GM23338 (cell line): ENCODE measurements at places on chromosomes 3 and 15.

GRCh38 chr3:132900481-132900880 is 137.7 kb upstream of the TMEM108 start:
- DNase-seq: no peak

DNA sequence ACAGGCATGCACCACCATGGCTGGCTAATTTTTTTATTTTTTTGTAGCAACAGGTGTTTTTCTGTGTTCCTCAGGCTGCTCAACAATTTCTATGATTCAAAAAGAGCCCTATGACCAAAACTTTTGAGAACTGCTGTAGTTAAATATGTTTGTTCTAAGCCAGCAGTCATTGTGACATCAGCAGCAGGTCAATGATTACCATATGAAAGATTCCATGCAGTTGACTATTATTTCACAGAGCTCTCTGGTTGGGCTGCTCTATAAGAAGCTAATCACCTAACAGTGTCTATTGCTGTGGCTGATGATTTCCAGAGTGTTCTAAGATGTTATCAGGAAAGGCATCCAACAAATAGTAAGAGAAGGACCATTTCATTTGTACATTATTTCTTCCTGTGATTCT is at the start of gene CCDC54:
CCDC54 (plus strand) TSS at position 289 of the 400 bp plus-strand sequence. CDS start 149 bp downstream, outside the sequence.
- DNase-seq: no peak

DNA sequence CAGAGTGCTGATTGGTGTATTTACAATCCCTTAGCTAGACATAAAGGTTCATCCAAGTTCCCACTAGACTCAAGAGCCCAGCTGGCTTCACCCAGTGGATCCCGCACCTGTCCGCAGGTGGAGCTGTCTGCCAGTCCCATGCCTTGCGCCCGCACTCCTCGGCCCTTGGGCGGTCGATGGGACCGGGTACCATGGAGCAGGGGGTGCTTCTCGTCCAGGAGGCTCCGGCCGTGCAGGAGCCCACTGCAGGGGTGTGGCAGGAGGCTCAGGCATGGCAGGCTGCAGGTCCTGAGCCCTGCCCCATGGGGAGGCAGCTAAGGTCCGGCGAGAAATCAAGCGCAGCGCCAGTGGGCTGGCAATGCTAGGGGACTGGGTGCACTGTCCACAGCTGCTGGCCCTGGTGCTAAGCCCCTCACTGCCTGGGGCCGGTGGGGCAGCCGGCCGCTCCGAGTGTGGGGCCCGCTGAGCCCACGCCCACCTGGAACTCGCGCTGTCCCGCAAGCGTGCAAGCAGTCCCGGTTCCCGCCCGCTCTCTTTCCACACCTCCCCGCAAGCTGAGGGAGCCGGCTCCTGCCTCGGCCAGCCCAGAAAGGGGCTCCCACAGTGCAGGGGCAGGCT is 1206.3 kb downstream of the OTOL1 start:
- no peak for DNase-seq

- DNase-seq: peak; percentile 38
These were observed 217.5 kb downstream of the ALCAM start for GRCh38 chr3:105584003-105584790.

GRCh38 chr15:96119734-96120133 is 210.8 kb upstream of the NR2F2 start:
- DNase-seq: peak; percentile 4

GRCh38 chr3:125431912-125432790 is 57.0 kb upstream of the ZNF148 start:
- DNase-seq: no peak
